Activated naive CD4-positive, alpha-beta T cell treated with Interleukin-2 at 50 U/mL for 16 hours (primary cell): ENCODE measurements at places on chromosomes 2 and 18.

GRCh38 chr2:181243319-181243718 is 213.9 kb upstream of the ITGA4 start:
- no peak for DNase-seq

- DNase-seq: no peak
These were observed 52.4 kb downstream of the ADI1 start for GRCh38 chr2:3466966-3467365.

- no peak for DNase-seq
These were observed 69.6 kb downstream of the ICOS start for GRCh38 chr2:204005940-204006721.

GRCh38 chr18:13316063-13316462 is 97.5 kb downstream of the LDLRAD4 start:
- DNase-seq: no peak

GRCh38 chr2:101961338-101962191 is 30.2 kb upstream of the IL1R2 start:
- DNase-seq: no peak

DNA sequence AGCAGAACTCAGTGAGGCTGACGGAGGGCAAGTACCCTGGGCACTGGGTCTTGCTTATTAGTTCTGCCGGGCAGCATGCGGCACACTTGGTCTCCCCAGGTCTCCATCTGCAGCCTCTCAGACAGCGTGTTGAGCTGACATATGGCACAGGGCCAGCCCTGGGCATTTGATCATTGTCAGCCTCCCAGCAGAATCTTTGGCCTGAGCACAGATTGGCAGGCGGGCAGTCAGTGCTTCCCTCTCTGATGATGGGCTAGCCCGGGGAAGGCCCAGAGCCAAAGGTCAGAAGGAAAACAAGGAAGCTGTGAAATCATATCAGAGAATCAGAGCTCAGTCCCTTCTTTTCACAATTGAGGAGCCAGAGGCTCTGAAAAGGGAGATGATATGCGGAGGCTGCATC is 150.1 kb upstream of the LRRTM1 start:
- no peak for DNase-seq

GRCh38 chr2:212495046-212495445 is 43.6 kb downstream of the ERBB4 start:
- DNase-seq: no peak

DNA sequence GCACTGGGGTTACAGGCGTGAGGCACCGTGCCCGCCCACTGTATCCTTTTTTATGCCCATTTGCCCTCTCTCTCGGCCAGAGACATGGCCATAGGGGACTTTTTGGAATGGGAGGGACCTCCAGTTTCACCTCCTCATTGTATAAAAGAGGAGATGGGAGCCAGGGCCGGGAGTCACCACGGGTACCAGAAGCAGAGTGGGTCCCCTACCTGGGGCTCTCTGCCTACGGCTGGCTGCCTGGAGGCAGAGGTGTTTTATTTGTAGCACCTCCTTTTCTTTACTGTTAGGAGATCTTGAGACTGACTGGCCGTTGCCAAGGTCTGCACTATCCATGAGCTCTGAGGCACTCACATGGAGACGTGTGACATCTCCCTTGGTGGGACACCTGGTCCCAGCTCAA is 162.8 kb downstream of the LDLRAD4 start:
- no peak for DNase-seq

DNA sequence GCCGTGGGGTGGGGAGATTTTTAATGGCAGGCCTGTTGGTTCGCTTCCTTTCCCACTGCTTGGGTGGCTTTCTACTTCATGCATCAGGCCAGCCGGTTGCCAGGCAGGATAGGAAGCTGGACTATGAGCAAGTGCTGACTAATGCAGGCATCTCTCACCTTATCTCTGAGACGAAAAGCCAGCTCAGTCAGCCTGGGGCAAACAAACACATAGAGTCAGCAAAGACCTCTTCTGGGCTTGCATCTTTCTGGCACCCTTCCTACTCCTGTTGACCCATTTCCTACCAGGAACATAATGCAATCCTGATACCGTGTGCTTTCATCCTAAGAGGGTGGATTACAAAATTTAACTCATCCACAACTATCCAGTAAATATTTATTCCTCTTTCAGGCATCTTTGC is 416.6 kb upstream of the MEX3C start:
- DNase-seq: no peak

DNA sequence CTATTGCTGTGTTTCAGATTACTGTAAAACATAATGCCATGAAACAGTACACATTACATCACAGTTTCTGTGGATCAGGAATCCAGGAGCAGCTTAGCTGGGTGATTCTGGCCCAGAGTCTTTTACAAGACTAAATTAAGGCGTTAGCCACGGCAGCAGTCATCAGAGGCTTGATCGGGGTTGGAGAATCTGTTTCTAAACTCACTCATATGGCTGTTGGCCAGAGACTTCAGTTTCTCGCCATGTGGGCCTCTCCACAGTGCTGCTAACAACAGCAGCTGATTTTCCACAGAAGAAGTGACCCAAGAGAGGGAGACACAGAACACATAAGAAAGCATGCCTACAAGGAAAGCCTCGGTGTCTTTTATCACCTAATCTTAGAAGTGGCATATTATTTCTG is 89.2 kb upstream of the MYO3B start:
- no peak for DNase-seq

DNA sequence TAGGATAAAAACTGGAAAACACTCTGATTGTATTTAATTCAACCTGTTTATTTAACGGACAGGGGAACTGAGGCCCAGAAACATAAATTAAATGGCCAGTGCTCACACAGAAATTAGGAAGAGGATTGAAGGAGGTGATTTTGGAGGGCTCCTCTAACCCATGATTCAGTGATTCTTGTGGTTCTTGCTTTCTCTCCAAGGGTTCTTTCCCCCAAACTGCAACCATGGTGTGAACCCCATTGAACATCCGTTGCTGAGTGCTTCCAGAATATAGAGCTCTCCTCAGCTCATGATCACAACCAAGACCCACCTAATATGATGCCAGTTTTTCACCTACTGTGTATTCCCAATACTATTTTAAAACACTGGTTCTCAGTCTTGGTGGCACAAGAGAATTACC is 41.4 kb downstream of the BMP10 start:
- DNase-seq: no peak

DNA sequence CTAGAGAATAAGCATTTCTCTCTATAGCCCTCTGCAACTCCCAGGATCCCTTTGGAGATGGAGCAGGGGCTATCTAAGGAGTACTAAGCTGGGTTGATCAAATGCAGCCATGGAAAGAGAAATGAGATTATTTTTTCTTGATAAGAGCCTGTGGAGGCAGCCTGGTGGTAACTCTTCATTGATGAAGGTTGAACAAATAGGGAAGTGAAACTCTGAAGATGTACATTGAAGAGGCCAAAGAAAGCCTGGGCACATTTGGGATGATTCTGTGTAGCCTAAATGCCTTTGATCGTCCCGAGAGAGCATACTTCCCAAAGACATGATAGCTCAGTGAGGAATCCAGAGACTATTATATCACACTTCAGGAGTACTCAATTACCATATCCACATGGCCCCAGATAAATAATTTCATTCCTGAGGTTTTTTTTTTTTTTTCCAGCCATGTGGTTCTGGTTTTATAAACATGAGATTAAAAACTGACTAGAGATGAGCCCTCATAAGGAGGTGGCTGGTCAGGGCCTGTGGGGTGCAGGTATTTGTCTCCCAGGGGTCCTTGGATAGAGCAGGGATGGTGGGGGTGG is 192.5 kb downstream of the TPGS2 start:
- no peak for DNase-seq

DNA sequence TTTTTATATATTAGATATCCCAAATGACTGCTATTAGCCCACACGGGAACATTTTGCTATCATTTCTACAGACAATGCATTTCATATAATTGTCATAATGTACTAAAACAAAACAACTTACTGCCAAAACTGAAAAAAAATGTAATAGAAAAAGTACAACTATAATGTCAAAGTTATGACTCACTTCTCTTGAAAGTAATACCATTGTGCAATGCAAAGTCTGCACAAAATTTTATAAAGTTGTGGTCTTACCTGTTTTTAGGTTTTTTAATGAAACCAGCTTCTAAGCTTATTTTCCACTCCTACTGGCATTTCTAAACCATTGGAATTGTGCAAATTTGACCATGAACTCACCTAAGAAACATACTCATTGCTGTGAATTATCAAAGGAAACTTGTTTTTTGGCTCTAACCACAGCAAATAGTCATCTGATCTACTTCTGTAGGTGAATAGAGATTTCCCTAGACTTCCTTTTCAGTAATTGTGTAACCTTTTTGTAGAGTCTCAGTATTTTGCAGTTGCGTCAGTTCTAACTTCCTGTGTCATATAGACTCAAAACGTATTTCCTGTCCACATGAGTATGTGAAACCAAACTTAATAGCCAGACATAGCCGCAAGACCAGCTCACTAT is 31.9 kb upstream of the TFPI start:
- no peak for DNase-seq

GRCh38 chr2:95076705-95077529 is 44.7 kb downstream of the MRPS5 start:
- DNase-seq: peak; percentile 92

DNA sequence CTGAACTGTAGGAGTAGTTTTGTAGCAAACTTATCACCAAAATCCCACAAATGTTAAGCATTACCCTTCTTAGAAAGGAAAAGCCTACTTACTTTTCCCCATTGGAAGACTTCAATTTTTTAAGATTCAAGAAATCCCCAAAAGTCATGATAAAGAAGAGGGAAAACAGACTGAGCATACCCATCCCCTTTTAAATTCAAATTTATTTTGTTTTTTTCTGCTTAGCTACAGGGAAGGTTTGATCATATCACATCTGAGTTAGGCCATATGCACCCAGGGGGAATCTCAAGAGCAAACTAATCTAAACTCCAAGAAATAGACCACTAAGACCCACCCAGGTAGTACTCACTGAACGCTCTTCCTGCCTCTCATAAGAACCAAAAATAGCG is 174.6 kb downstream of the TGIF1 start:
- no peak for DNase-seq

GRCh38 chr18:66867653-66868052 is 263.8 kb upstream of the CDH19 start:
- no peak for DNase-seq

GRCh38 chr2:100416935-100417710 is at the start of gene CHST10:
Gene CHST10, minus strand, starts transcription at chr2:100417668. Its CDS starts 10,993 bp downstream, at chr2:100406675.
- peak; percentile 63 for DNase-seq

GRCh38 chr2:29450596-29451222 is 335.5 kb downstream of the CLIP4 start:
- DNase-seq: no peak

- DNase-seq: no peak
These were observed 135.4 kb downstream of the NBAS start for GRCh38 chr2:15425712-15426111.

- no peak for DNase-seq
These were observed 35.8 kb upstream of the ZNF804A start for GRCh38 chr2:184562532-184562931.

- DNase-seq: no peak
These were observed 228.6 kb downstream of the SETBP1 start for GRCh38 chr18:44909191-44909719.

- DNase-seq: no peak
These were observed 290.1 kb upstream of the CHAC2 start for GRCh38 chr2:53477517-53477916.

DNA sequence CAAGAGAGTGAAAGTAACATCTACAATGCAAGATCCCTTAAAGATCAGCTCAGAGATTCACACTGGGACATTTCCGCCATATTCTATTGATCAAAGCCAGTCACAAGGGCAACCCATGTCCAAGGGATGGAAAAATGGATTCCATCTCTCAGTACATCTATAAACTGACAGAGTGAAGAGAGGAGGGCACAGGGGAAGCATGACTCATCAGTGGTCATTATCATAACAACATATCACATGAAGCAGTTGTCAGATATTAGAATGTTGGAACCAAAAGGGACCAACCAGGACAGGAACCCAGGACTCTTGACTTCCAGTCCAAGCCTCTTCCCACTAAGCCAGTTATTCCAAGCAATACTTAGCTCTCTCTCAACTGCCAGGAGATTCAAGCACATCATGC is 54.9 kb upstream of the IGFBP2 start:
- no peak for DNase-seq

- no peak for DNase-seq
These were observed 190.0 kb downstream of the ALPK2 start for GRCh38 chr18:58438958-58439300.
